ENCODE measurements at places on chromosomes 16 and 17. TPM values are rescaled to one million over a fixed set of nuclear protein-coding genes. Genes with fewer than 3 reads are reported as not detected.

The KRT33B gene
- total RNA-seq, result not detected

DNA sequence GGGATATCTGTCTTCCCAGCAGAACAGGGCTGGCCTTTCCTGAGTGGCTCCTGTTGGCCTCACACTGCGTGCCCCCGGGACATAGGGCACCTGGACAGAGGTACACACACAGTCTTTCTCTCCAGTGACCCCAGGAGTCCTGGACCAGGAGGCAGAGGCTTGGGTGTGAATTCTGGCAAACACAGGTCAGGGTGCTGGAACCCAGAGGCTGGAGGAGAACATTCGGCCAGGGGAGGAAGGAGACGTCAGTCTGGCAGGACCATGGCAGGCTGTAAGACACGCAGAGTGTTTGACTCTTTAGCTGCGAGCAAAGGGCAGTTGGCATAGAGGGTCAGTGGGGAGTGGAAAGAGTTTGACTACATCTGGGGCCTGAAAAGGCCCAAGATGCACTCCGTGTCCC lies 4.1 kb upstream of the TVP23A start:
- DNase-seq, result no peak

DNA sequence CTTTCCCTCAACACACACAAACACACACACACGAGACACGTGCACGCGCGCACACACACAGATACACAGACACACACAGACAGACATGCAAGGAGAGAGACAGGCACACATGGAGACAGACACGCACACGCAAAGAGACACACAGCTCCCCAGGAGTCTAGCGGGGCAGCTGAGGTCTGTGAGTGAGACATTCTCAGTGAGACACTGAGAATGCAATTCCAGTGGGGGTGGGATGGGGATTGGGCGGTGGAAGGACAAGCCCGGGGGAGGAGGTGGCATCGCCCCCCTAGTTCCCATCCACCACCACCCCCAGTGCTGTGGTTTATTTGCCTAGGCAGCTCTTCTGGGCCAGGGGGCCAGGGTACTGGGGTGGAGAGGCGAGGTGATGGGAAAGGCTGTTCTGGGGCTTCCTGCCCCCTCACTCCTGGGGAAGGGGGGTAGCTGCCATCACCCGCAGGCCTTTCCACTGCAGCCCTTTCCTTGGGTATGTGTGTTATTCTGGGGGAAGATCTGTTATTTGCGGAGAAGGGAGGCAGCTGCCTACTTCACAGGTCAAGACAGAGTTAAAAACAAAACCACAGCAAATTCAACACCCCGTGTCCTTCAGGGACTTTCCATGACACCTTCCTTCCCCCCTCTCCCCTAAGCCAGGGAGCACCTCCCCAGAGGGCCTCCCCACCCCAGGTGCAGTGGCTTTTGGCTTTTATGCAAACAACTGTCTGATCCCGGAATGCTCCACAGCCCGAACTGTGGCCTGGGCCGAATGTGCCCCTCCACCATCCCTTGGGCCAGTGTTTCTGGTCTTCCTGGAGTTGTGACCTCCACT lies 18.0 kb downstream of the GRB7 start:
- DNase-seq, result no peak

GRCh38 chr16:7596308-7596707 lies 263.7 kb downstream of the RBFOX1 start:
- DNase-seq, result no peak

DNA sequence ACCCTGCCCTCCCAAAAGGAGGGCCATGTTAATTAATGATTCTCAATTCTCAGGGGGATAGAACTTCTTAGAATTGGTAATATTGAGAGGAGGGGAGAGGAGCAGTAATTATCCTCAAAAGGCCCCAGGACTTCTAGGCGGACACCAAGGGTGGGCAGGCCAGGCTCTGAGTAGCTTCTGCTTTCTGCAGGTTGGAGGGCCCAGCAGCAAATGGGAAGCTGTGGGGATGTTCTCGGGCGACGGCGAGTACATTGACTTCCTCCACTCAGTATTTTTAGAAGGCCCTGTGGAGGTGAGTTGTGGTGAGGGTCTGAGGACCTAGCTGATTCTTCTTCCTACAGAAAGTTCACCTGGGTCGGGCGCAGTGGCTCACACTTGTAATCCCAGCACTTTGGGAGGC lies 57.5 kb downstream of the DNAH2 start:
- DNase-seq, result no peak

The ASGR1 gene
- 0.59 TPM for total RNA-seq

The APOBR gene
- 0.10 TPM for total RNA-seq

DNA sequence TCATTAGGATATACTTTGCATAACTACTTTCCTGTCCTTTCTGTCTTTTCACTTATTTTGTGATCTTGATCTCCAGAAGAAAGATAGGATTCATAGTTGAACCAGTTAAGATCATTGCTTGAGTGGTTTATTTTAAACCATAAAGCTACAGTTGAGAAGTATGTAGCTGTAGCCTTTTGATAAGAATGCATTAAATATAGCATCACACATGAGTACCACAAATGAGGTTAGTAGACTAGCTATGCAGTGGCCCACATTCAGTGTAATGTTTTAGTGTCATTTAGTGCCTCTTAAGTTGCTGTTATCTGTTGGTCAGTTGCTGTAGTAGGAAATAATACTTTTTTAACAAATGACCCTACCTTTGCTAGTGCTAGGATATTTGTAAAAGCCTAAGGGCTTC lies 1.3 kb downstream of the NLK start:
- no peak for DNase-seq

The CHST5 gene
- total RNA-seq, result not detected

DNA sequence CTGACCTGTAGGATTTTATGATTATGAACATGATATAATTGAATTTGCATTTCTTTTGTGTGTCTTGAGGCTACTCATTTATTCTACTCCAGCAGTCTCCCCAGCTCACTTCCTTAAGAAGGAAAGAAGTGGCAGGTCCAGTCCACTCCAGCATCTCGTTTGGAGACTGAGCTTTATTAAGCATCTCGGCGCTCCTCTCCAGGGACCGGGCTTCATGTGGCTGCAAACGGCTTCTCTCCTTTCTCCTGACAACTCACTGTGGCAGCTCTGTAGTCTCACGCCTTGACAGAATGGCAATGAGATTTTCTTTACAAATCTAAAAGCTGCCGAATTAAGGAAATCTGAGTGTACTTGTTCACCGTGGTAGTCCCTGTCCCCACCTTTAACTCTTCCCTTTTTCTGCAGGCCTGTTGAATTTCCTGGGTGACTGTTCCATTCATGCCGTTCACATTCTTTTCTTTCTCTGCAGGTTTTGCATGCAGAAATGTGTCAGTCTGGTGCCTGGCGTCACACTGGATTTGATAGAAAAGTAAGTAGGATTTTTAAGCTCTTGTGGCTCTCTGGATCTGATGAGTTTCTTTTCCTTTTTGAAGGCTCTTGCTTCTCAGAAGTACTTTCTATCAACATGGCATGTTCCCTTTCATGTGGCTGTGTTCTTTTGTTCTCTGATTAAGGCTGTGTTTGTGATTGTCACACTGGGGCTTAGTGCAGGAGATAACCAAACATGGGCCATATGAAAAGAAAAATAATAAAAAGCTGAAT lies 200.5 kb upstream of the CHMP6 start:
- no peak for DNase-seq

- no peak for DNase-seq
These were observed 37.3 kb downstream of the BCO1 start for GRCh38 chr16:81275795-81276194.

DNA sequence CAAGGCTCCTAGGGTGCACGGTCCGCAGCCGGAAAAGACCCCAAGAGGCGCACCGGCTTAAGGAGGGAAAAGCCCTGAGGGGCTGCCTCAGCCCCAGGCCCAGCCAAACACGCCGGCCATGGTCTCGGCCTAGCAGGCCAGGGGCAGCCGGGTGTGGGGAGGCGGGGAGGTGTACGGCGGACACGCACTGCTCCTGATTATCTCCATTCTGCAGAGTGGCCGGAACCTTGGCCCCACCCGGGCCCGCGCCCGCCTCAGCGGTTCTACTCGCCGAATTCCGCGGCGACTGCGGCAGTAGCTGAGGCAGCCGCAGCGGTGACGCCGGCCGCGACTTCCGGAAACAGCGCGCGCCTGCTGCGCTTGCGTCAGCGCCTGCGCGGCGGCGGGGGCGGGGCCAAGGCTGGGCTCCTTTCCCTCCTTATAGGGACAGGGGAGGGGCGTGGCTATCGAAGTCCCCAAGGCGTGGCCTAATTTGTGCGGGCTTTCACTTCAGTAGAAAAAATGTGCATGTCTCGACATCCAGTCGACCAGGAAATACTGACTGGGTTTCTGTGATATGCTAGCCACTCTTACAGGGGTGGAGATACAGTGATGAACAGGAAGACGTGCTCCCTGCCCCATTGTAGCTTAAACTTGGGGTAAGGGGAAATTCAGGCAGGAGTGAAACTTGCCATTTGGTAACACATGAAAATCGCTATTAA lies at the start of gene PARN:
PARN (minus strand) TSS at position 342 of the 701 bp plus-strand sequence; CDS start at position 207, 135 bp downstream.
- DNase-seq, result peak; percentile 95

GRCh38 chr17:9022573-9023391 lies 1.5 kb downstream of the NTN1 start:
- DNase-seq, result no peak

The CDH5 gene
- not detected for total RNA-seq

The CCDC200 gene
- not detected for total RNA-seq

- DNase-seq, result peak; percentile 75
These were observed 76.4 kb downstream of the MRC2 start for GRCh38 chr17:62703776-62704380.

The SLC35G6 gene
- total RNA-seq, result not detected

The C16orf89 gene
- not detected for total RNA-seq

- DNase-seq, result peak; percentile 35
These were observed 615 bp downstream of the PHKG2 start for GRCh38 chr16:30748634-30749445.

DNA sequence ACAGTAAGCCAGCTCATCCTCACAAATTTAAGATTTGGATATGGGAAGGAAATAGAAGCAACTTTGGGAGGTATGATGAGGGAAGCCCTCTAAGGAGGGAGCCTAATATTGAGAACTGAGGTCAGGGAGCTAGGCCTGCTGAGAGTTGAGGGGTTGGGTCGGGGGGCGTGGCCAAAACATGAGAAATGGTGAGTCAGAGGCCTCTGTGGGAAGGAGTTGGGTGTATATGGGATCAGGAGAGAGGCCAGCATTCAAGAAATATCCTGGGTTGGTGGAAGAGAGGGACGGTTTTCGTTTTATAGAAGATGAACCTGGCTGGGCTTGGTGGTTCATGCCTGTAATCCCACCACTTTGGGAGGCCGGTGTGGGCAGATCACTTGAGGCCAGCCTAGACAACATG lies 48.4 kb downstream of the CLEC16A start:
- DNase-seq, result peak; percentile 89

The HIGD1B gene
- not detected for total RNA-seq

GRCh38 chr17:50686494-50687199 lies 21.1 kb downstream of the ANKRD40 start:
- DNase-seq, result peak; percentile 96

The CMTM1 gene
- total RNA-seq, result 2.1 TPM

DNA sequence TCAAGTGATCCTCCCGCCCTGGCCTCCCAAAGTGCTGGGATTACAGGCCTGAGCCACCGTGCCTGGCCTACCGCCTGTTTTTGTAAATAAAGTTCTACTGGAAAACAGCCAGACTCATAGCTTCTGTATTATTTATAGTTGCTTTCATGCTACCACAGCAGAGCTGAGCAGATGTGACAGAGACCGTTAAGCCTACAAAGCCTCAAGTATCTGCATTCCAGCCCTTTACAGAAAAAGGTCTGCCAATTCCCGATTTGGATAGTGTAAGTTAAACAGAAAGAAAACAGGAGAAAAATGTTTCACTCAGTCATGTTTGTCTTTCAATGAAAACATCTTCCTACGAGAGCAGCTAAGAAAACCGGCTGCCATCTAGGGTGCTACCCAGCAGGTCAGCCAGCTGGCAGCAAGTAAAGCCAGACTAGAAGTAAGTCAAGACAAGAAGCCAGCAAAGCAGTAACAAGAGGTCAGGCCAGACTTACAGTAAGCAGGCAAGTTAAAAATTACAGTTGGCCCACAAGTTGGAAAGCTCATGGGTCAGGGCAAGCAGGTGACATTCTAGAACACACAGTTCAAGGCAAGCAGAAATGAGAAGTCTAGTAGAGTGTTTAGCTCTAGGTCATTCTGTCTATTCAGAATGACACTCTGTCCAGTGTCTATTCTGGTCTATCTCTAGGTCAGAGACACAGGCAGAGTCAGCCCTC lies 17.7 kb downstream of the NCBP3 start:
- no peak for DNase-seq

- DNase-seq, result no peak
These were observed 1.4 kb upstream of the PRDM7 start for GRCh38 chr16:90078579-90078895.

The XYLT1 gene
- total RNA-seq, result not detected

DNA sequence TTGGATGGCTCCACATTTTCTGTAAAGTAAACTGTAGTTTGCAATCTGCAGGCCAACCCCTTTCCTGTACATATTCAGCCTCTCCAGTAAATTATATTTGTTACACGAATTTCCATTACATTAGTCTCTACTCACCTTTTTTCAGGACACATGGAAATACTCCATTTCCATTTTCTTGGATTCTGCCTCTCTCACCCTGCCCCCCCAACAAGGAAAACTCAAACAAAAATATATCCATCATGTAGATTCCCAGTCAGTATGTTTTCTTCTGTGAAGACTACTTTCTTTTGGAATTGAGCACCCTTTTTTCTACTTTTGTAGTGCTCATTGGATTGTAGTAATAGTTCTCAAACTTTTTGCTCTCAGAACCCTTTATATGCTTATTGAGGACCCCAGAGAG lies 2.9 kb downstream of the PPM1D start:
- no peak for DNase-seq

DNA sequence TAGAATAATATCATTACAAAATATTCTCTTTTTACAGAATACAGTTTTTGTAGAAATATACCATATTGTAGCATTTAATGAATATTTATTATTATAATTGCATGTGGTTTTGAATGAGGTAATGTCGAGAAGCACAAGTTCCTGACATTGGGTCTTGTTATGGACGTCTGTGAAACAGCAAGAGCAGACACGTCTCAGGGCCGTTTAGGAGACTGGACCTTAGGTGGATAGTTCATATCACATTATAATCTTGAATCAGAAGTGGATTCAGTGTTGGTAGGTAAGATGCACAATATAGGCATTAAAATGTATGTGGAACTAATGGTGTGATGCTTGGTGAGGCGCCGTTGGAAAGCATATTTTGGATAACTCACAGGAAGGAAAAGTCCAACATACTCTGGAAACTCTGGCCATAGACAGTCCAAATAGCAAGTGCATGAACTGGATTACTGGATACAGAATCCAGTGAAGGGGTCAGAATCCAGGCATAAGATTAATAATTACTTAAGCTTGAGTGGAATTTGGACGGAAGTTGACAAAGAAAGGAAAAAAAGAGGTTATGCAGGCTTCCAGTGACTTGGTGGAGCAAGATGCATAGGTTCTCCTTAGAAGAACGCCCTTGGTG lies 17.2 kb downstream of the ABCA8 start:
- no peak for DNase-seq

- DNase-seq, result no peak
These were observed 446 bp upstream of the PSMD11 start for GRCh38 chr17:32443827-32444300.

- DNase-seq, result no peak
These were observed 146.3 kb downstream of the TMEM132E start for GRCh38 chr17:34725725-34726124.
